ENCODE measurements at places on chromosomes 1 and 21.
A peak's percentile ranks its signal among the peaks of the same experiment; 100 is the strongest.

DNA sequence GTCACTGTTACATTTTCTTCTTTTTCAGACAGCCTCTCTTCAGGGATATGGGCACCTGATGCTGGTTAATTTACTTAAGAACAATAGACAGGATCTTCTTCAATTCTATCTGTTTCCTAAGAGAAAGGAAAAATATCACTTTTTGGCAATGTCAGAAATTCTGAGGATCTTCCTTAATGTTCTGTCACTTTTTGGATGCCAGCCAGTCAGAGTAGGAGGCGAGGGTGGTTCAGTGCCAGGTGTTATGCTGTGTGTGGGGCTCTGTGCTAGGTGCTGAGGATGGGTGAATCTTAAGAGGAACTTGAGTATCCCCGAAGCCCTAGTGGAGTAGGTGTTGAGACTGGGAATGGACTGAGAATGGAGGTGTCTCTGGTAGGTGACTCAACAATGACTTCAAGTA is 133.5 kb downstream of the UCK2 start:
- DNase-seq = no peak

DNA sequence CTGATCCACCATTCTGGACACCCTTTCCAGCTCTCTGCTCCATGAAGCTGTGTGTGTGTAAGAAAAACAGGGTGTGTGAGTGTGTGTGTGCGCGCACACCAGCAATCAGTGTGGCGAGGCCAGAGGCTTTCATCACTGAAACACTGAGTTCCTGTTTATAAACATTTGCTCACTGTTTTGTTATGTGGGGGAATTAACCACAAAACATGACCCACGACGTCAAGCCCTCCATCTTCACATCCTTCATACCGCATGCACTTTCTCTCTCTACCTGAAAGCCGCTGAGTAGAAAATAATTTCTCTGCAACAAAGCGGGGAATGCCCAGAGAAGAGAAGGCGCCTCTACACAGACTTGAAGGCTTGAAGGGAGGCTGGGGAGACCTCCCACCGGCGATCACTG is 148.9 kb upstream of the IRF2BP2 start:
- peak; percentile 60 for DNase-seq

GRCh38 chr1:67853704-67854103 is 20.4 kb upstream of the GNG12 start:
- no peak for DNase-seq

GRCh38 chr1:2506007-2506860 is 20.2 kb downstream of the PANK4 start:
- no peak for DNase-seq
